ENCODE measurements at places on chromosomes 1 and 21.

DNA sequence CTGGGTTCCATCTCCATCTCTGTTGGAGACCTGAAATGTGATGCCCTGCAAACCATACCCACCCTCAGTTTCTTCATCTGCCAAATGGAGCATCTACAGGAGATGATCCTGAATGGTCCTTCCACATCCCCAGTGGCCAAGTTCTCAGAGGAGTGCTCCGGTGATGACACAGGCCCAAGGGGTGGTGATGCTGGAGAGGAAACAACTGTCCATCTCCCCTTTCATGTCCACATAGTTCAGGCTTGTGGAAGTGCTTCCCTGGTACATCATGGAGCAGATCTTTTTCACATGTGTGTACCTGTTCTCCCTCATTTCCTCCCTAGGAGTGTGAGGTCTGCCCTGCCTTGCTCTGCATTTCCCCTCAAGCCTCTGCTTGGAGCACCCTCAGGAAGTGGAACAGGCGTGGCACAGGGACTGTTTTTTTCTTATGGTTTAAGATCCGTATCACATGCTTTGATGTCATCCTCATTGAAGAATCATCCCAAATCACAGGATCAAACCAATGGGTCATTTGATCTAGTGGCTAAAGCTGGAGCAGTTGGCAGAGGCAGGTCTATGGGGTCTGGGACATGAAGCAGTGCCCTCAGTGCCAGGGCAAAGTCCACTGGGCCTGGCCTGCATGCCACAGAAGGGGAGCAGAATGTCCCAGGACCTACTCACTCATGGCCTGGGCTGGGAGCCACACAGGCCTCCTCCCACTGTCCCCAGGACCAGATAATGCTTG, 8.2 kb upstream of the TRIM63 start:
- no peak for DNase-seq

DNA sequence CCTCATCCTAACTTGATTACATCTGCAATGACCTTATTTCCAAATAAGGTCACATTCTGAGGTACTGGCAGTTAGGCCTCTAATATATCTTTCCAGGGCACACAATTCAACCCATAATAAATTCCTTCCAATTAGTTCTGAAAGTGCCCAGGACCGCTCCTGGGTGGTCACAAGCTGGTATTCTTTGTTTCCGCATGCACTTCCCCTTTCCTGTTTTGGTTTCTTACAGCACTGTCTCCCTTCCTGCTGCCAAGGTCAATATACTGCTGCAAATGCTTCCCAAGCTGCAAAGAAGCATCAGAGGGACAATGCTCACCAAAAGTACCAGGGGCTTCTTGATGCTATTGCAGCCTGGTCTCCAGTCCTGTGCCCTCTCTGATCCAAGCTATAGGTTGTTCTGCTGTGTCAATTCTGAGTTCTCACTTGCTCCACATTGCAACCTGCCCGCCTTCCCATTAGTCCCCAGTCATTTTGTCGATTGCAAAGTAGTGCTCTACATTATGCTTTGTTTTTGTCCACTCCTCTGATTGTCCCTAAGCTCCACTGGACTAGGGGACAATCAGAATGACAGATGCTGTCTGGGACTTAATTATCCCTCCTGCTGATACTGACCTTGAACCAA, 13.9 kb upstream of the XPR1 start:
- DNase-seq, result no peak

DNA sequence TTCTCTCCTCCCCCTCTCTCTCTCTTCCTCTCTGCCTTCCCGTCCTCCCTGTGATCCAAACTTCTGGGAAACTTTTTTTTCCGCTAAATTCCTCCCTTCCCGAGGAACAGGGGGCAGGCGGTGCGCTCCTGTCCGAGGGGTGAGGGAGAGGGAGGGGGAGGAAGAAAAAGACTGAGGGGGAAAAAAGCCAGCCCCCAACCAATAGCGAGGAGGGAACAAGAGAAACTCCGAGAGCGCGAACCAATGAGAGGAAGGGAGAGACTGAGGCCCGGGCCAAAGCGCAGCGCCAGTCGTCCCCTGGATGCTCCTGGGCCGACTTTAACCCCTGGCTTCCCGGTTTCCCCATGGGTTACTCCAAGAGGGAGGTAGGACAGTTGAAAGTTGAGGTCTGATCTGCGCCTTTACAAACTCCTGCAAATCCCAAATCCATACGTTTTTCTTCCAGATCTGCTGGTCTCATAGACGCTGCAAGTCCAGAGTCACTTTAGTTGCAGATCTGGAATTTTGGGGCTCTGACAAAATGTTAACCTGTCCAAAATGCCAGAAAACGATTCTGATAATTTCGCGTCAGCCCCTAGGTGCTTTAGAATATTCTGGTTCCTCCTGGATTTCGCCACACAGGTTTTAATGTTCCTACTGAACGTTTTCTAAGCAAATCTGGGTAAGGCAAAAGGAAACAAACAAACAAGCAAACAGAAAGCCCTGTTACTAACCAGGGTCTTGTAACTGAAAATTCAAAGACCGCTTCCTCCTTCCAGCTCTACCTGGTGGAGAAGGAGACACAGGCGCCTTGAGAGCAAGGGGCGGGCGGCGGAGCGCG, at the start of gene TBX15:
TSS of gene TBX15 (minus strand) at position 158 of the 820 bp plus-strand sequence. CDS start 548 bp downstream, outside the sequence.
- no peak for DNase-seq

DNA sequence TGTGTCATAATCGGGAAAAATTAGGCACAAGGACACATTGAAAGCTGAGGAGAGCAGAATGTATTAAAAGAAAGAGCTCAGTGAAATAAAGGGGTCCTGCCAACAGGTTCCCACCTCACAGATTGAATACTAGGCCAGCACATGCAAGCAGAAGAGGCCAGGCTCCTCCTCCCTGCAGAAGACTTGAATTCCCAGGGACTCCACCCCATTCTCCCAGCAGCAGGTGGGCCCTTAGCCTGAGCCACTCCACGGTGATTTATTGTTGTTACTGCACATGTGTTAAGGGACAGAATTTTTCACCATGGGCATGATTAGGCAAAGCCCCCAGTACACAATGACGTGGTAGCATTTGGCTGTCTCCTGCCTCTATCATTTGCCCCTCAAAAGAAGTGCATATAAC, 1844.7 kb downstream of the NCAM2 start:
- no peak for DNase-seq

GRCh38 chr1:112954017-112954650, 1.9 kb downstream of the SLC16A1 start:
- DNase-seq, result no peak

GRCh38 chr1:107637101-107637500, 327.9 kb downstream of the VAV3 start:
- DNase-seq, result no peak

- DNase-seq, result no peak
These were observed 33.2 kb upstream of the RUNX3 start for GRCh38 chr1:24963099-24963872.

GRCh38 chr1:208950206-208950605, 633.3 kb upstream of the CAMK1G start:
- DNase-seq, result no peak

DNA sequence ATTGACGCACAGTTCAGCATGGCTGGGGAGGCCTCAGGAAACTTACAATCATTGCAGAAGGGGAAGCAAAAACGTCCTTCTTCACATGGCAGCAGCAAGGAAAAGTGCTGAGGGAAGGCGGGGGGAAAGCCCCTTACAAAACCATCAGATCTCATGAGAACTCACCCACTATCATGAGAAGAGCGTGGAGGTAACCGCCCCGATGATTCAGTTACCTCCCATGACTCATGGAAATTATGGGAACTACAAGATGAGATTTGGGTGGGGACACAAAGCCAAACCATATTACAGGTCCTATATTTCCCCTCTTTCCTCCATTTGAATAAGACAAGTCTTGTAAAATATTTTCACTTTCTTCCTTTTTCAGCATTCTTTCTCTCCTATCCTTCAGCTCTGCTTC, 7.7 kb upstream of the TTLL7 start:
- DNase-seq, result no peak

DNA sequence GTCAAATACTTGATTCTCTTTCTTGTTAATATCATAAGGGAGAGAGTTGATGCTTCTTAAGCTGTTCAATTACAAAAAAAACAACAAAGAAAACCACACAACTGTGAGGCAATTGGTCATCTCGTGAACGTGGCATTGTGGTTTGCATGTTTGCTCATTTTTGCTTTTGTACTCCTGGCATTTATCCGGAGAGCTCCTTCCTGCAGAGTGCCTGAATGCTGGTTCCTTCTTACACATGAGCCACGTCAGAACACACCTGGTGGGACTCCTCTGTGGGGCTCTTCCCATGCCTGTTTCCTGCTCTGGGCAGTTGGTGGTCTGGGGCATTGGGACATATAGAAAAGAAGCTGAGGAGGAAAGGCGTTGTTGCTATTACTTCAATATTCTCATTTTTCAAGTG, 25.7 kb downstream of the KCNK1 start:
- no peak for DNase-seq

DNA sequence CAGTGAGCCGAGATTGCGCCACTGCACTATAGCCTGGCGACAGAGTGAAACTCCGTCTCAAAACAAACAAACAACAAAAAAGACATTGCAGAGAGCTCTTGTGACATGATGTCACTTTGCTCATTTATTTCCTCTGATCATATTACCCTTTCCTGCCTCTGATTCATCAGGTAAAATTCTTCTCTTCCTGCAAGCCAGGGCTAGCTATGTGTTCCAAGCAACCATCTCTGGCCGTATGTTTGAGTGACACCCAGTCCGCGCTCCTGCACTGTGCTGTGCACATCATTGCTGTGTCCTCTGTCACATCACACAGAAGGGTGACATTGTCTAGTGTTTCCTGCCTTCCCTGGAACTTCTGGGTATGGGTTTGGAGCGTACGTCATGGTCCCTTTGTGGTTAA, 251.3 kb downstream of the PCP4 start:
- DNase-seq, result no peak

GRCh38 chr1:62237361-62237760, 42.7 kb downstream of the L1TD1 start:
- DNase-seq, result no peak

- DNase-seq, result no peak
These were observed 9.1 kb upstream of the METTL13 start for GRCh38 chr1:171772312-171772711.

- DNase-seq, result no peak
These were observed 20.5 kb upstream of the NRDC start for GRCh38 chr1:51899022-51899421.

DNA sequence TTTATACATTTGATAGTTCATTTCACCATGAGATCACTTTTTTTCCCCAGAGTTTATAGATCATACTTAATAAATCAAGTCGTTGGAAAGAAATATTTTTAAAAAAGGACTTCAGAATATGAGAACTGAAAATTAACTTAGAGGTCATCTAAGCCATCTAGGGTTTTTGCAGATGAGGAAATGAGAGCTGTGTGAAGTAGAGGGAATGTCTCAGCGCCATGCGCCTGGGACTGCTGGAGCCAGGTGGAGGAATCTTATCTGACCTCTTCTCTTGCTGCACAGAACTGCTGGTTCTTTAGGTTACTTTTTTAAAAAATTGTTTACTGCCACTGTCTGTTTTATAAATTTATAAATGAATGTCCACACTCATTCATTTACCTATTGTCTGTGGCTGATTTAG, 11.5 kb downstream of the SH3BGR start:
- DNase-seq, result no peak

DNA sequence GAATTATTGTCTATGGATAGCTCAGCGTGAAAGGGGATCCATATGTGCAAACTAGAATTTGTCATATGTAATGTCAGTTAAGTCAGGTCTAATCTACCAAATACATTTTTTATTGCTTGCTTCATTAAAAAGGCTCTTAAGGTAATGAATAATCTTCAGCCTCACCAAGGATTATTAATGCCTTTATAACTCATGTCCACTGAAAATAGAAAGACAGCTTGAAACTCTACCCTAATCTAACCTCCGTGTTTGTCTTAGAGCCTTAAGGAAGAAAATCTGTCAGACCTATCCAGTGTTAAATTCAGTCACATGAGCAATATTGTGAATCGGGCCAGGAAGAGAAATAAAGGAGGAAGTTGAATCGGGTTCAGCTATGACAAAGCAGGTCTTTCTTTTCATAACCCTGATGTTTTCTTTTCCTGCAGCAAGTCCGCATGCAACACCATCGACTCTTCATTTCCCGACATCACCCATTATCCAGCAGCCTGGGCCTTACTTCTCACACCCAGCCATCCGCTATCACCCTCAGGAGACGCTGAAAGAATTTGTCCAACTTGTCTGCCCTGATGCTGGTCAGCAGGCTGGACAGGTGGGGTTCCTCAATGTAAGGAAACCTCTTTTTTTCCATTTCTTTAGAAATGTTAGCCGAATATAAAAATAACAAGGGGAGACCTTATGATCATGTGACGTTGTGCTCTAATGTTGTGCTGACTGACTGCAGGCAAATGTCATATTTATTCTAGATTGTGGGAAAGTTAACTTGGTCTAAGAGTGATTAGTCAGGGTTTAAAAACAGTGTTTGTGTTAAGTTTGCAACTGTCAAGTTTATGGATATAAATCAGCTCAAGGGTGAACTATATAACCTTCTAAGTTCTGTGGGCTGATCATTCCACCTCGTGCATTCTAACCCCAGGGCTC, 321.0 kb downstream of the TM2D1 start:
- no peak for DNase-seq

DNA sequence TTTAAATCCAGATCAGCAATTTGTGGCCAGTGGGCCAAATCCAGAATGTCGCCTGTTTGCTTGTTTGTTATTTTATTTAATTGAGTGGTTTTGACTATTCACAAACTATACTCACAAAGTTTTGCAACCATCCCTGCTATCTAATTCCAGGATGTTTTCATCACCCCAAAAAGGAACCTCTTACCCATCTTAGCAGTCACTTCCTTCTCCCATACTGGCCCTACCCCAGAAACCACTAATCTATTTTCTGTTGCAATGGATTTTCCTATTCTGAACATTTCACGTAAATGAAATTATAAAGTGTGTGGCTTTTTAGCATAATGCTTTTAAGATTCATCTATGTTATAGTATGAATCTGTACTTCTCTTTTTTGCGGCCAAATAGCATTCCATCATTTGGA, 41.3 kb downstream of the WDTC1 start:
- no peak for DNase-seq

GRCh38 chr1:18217398-18218043, 109.9 kb downstream of the IGSF21 start:
- DNase-seq, result no peak

DNA sequence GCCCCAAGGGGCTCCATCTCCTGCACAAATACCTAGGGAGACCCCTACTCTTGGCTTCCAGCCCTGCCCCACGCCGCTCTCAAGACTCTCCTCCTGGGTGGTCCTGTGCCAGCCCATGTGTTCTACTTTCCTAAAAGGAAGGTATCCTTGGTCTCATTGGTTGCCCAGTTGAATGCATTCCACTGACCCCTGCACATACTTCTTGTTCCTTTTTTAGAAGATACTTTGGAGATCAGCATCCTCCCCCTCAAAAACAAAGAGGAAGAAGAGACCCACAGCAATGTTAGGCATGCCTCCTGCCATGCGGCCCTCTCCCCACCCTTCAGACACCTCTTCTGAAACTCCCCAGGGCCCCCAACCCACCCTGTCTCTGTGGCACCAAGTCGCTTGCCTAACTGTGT, 4.1 kb downstream of the SLAMF9 start:
- DNase-seq, result no peak

All from activated CD8-positive, alpha-beta memory T cell treated with anti-CD3 and anti-CD28 coated beads for 4 hours (primary cell).